ENCODE measurements at places on chromosomes 5 and 9. TPM values are rescaled to one million over a fixed set of nuclear protein-coding genes. Genes with fewer than 3 reads are reported as not detected.
A peak's percentile ranks its signal among the peaks of the same experiment; 100 is the strongest.

- peak; percentile 46 for DNase-seq
Observed at GRCh38 chr5:170634256-170634990, 130.6 kb downstream of the KCNIP1 start.

DNA sequence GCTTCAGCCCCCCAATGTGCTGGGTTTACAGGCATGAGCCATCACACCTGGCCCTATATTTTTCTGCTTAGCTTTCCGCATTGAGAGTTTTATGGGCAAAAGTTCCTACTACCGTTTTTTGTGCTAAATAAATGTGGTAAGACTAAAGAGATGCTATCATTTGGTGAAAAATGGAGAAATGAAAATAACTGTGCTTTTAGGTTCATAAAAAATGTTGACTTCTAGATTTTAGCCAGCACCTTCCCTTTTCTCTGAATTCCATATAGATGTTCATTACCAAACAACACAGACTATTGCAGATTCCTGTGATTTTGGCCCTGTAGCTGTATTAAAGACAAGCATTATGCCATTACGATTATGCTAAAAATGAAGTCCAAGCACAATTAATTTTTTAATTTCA is 72.0 kb upstream of the CTSL start:
- no peak for DNase-seq

GRCh38 chr9:9002826-9003583 is 1203.4 kb upstream of the DMAC1 start:
- DNase-seq: peak; percentile 48

GRCh38 chr5:175654807-175655206 is 3.1 kb upstream of the HRH2 start:
- DNase-seq: no peak

GRCh38 chr9:76866689-76867088 is 39.2 kb downstream of the PRUNE2 start:
- peak; percentile 46 for DNase-seq

DNA sequence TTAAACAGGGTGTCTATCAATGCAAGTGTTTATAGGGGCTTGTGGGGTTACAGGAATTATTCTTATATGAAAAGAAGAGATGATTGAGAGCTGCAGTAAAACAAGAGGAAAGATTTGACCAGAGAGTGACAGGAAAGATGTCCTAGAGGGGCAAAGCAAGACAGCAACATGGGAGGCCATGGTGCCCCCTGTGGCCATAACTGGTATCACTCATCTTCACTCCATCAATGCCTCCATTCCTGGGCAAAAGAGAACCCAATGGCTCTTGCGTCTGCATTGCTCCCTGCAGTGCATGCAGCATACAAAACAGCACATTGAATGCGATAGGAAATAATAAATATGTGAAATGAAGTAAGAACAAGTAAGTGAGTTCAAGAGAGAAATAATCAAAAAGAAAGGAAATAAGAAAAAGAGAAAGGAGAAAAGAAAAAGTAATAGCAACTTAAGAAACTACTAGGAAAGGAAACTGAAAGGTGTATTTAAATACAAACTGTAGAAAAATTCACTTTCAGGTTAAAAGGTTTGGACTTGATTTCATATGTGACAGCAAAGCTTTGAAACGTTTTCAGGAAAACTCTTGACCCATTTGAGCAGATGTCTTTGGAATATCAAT is 206.6 kb downstream of the SEMA5A start:
- DNase-seq: peak; percentile 67

GRCh38 chr5:62779010-62779422 is 200.4 kb downstream of the LRRC70 start:
- DNase-seq: peak; percentile 92

- DNase-seq: no peak
Observed at GRCh38 chr9:99018653-99019052, 74.9 kb downstream of the COL15A1 start.

DNA sequence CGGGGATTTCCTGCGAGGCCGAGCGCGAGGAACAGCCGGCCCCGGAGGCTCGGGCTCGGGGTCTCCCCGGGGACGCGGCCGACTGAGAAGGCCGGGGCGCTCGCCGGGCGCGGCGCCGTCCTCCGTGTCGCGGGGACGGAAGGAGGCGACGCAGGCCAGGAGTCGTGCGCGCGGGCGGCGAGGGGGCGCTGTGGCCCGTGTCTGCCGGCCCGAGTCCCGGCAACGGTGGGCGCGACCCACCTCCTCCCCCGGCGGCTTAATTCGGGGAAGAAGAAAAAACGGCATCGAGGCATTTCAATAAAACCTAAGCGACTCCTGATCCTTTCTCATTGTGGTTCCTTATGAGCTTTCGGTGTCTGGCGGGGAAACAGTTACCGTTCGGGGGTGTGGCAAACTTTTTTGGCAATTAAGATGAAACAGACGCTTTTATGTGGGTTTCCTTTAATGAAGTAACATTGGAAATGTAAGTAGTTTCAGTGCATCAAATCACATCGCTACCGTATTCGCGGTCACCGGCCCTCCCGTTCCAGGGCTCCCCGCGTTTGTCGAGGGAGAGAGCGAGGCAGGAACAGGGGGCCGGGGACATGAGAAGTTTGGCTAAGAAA is 3.7 kb upstream of the IRX2 start:
- DNase-seq: peak; percentile 58

GRCh38 chr9:134678206-134678605 is 36.6 kb downstream of the COL5A1 start:
- no peak for DNase-seq

DNA sequence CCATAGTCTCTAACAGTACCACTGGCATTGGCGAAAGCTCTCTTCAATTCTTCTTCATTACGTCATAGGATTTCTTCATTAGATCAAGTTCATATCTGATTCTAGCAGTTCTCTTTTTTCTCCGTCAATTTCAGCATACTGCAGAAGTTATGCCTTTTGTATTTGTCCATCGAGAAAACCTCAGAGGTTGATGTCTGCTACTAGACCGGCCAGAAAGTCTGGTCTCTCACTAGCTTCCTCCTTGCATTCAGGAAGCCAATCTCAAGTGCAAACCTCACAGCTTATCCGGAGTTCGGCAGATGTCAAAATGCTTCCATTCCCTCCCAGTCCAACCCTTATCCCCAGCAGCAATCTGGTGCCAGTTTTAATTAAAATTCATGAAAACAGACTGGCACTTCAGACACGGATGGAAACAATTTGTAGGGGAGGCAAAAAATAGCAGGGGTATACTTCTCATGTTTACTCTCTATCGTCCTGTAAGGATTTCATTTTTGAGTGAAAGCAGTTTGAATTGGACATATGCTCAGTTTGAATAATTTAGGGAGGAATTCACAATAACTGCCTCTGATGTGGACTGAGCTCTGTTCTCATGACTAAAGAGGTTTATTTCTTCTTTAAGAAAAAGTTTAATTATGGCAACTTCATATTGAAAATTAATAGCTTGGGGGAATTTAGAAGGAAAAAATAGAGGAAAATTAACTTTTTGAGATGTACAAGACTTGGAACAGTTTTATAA is 56.4 kb upstream of the TMC1 start:
- no peak for DNase-seq

DNA sequence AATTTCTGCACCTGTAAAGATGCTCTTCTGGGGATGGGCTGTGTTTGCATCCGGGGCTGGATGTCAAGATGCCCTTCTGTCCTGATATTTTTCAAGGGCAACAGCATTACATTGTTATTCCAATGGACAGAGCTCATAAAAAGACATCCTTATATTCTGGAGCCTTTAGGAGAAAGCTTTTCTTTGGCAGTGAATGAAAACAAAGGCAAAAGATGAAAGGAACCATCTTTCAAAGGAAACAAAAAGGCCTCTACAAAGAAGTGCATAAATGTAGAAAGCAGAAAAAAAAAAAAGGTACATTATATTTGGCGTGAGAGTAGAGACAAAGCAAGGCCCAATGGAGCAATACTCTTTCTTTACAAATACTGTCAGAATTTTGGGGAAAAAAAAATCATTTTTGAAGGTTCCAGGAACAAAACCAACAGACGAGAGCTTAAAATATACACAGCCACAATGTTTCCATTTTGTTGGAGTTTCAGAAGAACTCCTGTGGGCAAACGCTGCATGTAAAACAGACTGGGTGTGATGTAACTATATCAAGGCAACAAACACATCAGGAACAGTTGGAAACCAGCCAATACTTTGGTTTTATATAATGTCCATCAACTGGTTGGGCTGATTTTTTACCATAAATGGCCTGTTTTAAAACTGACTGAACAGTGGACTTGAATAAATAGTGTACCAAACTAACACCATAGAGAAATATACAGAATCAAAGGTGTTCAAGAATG is 885.6 kb upstream of the DMAC1 start:
- DNase-seq: no peak

- DNase-seq: no peak
Observed at GRCh38 chr9:127679506-127679905, 27.3 kb upstream of the CFAP157 start.

DNA sequence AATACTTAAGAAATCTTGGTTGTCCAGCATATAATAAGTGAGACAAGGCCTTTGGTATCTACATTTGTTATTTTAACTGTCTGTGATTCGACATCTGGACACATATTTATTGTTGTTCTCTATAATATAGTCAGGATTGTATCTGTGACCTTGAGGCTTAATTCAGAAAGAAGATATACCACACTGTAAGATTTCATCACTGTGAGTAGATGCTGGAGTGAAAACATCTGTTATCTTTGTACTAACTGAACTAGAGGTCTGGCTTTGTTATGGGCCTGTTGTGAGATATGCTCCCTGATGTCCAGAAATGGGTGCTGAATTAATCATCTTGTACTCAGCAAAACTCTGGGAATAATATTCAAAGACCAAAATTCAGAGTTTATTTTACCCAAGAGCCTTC is 148.5 kb downstream of the ISOC1 start:
- no peak for DNase-seq

DNA sequence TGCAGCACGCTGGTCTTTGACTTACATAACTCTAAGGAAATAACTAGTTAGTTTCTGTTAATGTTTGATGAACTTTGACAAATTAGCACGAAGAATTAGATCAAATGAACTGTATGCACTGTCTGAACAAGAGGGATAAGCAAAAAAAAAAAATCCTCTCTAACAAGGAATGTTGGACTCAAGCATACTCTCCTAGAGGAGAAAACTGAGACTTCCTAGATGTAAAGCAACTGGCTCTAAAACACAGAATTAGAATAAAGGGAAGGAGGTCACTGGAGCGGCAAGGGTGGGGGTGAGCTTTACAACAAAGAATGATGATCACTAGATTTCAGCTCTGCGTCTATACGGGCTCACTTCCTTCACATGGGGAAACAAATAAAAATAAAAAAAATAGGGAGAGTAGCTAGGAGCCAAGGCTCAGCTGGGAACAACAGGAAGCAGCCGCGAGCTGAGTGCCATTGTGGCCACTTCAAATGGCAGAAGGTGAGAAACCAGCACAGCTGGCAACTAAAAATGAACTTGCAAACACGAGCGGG is 48.7 kb upstream of the CEMIP2 start:
- no peak for DNase-seq

GRCh38 chr9:14222149-14222835 is 91.6 kb downstream of the NFIB start:
- DNase-seq: peak; percentile 61

DNA sequence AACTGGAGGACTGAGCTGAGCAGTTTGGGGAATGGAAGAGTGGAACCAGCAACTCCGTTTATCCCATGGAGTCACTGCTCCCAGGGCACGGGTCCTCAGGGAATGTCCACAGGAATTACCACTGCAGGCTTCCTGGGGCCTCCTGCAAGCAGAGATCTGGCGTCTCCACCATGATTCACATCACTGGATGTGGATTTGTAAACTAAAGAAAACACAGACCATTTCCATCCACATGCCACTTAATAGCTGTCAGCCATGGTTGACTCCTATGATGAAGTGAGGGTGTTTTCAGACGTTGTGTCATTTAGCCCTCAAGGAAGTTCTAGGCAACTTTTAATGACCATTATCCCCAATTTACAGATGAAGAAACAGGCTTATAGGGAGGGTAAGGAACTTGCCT is 30.2 kb downstream of the SNCAIP start:
- no peak for DNase-seq

The FRMPD1 gene
- total RNA-seq: 0.12 TPM

The SMC5 gene
- 29.0 TPM for total RNA-seq

The OGN gene
- not detected for total RNA-seq

The RFX3 gene
- 22.1 TPM for total RNA-seq

The GABBR2 gene
- 0.50 TPM for total RNA-seq

The SLC25A2 gene
- not detected for total RNA-seq

The MCIDAS gene
- 0.12 TPM for total RNA-seq

The STPG3 gene
- total RNA-seq: not detected

The TERT gene
- total RNA-seq: 36.2 TPM
